ENCODE measurements at places on chromosomes 12 and 14.

GRCh38 chr12:3357950-3358525, 133.0 kb upstream of the PRMT8 start:
- H3K27me3 ChIP-seq: peaks cover 22% of the 10 kb centered on the region
- peaks cover 18% of the 10 kb centered on the region for H3K4me1 ChIP-seq
- no peak overlapping the region for H3K27ac ChIP-seq
- no peaks in the 10 kb centered on the region for H3K36me3 ChIP-seq

GRCh38 chr12:19220205-19220604, 90.7 kb downstream of the PLEKHA5 start:
- H3K4me3 ChIP-seq: no peak overlapping the region
- H3K27me3 ChIP-seq: no peaks in the 10 kb centered on the region
- peaks cover 16% of the 10 kb centered on the region for H3K36me3 ChIP-seq
- H3K4me1 ChIP-seq: peaks cover 14% of the 10 kb centered on the region

- no peaks in the 10 kb centered on the region for H3K27me3 ChIP-seq
- no peaks in the 10 kb centered on the region for H3K36me3 ChIP-seq
- peaks cover 6% of the 10 kb centered on the region for H3K4me1 ChIP-seq
- H3K4me3 ChIP-seq: no peak overlapping the region
- DNase-seq: no peak
- H3K27ac ChIP-seq: no peak overlapping the region
Measured at GRCh38 chr12:85829391-85829790, 6.8 kb downstream of the RASSF9 start.

GRCh38 chr12:94994312-94994711, 9.2 kb downstream of the NDUFA12 start:
- H3K27me3 ChIP-seq: no peaks in the 10 kb centered on the region
- no peak for DNase-seq
- H3K36me3 ChIP-seq: peaks cover 46% of the 10 kb centered on the region
- no peak overlapping the region for H3K27ac ChIP-seq

GRCh38 chr14:75220156-75220555, 43.7 kb upstream of the TMED10 start:
- no peak for DNase-seq
- H3K4me3 ChIP-seq: no peak overlapping the region
- no peaks in the 10 kb centered on the region for H3K36me3 ChIP-seq
- H3K27ac ChIP-seq: no peak overlapping the region
- peaks cover 33% of the 10 kb centered on the region for H3K4me1 ChIP-seq
- H3K27me3 ChIP-seq: peaks cover 6% of the 10 kb centered on the region

- H3K4me1 ChIP-seq: no peaks in the 10 kb centered on the region
- H3K27me3 ChIP-seq: no peaks in the 10 kb centered on the region
- H3K4me3 ChIP-seq: no peak overlapping the region
- DNase-seq: no peak
Measured at GRCh38 chr12:47048541-47048940, 30.9 kb upstream of the PCED1B start.

DNA sequence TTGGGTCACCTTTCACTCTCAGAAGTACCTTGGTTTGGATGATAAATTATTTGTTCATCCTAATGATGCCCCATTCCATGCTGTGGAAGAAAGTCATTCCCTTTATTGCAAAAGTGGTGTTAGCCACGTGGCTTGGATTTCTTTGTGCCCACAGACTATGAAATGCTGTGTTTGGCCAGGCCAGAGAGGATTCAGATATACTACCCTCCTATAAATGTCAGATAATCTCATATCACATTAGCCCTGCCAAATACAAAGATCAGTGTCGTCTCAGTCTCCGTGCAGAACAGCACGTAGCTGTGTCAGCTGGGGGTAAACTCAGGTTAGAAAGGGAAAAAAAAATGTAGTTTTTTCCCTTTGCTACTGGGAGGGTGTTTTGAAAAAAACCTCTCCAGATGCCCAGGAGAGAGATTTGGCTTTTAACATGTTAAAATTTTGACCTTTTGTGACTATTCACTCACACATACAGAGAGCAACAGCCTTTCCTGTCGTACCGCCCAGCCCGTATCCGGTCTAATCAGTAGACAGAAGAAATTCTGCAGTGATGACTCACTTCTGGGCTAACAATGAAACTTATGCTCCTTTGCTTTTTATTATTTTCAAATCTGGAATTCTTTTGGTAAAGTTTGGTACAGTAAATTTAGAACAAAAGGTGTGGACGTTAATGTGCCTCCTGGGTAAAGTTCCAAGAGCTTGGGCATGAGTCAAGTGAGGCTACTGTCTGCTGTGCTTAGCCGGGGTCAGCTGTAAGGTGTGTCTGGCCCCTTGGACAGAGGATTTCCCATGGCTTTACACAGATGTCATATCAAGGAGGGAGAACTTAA, 8.5 kb upstream of the PTPRB start:
- H3K36me3 ChIP-seq: no peaks in the 10 kb centered on the region
- DNase-seq: no peak
- no peak overlapping the region for H3K27ac ChIP-seq
- H3K4me1 ChIP-seq: no peaks in the 10 kb centered on the region

DNA sequence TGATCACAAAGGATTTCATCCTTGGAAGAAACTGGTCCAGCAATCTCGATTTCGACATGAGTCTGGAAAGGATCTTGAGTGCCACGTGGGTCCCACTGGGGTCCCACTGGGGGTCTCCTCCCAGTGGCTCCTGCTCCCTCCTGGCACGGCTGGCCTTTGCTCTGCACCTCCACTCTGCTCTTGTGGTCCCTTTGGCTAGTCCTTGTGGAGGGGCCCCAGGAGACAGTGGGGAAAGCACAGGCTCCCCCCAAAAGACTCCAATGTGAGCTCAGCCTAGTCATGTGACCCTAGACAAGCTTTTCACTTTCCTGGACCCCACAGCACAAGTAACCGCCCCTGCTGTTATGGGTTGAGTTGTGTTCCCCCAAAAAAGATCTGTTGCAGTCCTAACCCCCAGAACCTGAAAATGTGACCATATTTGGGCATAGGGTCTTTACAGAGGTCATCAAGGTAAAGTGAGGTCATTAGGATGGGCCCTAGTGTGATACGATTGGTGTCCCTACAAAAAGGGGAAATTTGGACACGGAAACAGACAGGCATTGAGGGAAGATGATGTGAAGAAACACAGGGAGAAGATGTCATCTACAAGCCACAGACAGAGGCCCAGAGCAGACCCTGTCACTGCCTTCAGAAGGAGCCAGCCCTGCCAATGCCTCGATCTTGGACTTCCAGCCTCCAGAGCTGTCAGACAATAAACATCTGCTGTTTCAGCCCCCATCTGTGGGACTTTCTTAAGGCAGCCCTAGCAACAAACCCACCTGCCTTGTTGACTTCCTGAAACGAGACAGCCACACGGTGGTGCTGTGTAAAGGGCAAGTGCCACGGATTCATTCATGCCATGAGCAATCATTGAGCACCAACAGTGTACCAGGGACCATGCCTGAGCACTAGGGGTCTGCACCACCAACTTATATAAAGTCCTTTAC, 23.8 kb upstream of the PPP2R5C start:
- no peak for DNase-seq
- peaks cover 16% of the 10 kb centered on the region for H3K36me3 ChIP-seq
- no peaks in the 10 kb centered on the region for H3K27me3 ChIP-seq
- H3K27ac ChIP-seq: no peak overlapping the region
- peaks cover 25% of the 10 kb centered on the region for H3K4me1 ChIP-seq

GRCh38 chr12:2984249-2984648, 25.1 kb downstream of the TEAD4 start:
- no peak overlapping the region for H3K4me3 ChIP-seq
- no peak for DNase-seq
- H3K27me3 ChIP-seq: peaks cover 3% of the 10 kb centered on the region
- H3K4me1 ChIP-seq: peaks cover 4% of the 10 kb centered on the region

- H3K36me3 ChIP-seq: no peaks in the 10 kb centered on the region
- no peaks in the 10 kb centered on the region for H3K27me3 ChIP-seq
- H3K27ac ChIP-seq: peak overlapping the region; percentile 60
- no peak overlapping the region for H3K4me3 ChIP-seq
- DNase-seq: peak; percentile 27
- peaks cover 10% of the 10 kb centered on the region for H3K4me1 ChIP-seq
Measured at GRCh38 chr14:32702562-32702961, 236.1 kb upstream of the NPAS3 start.

DNA sequence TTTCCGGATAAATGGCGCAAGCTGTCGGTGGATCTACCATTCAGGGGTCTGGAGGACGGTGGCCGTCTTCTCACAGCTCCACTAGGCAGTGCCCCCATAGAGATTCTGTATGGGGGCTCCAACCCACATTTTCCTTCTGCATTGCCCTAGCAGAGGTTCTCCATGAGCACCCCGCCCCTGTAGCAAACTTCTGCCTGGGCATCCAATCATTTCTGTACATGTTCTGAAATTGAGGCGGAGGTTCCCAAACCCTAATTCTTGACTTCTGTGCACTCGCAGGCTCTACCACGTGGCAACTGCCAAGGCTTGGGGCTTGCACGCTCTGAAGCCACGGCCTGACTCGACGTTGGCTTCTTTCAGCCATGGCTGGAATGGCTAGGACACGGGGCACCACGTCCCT, 5.1 kb upstream of the SERPINA10 start:
- H3K36me3 ChIP-seq: no peaks in the 10 kb centered on the region
- H3K4me1 ChIP-seq: no peaks in the 10 kb centered on the region

GRCh38 chr12:47993491-47993890, 10.8 kb downstream of the COL2A1 start:
- no peaks in the 10 kb centered on the region for H3K27me3 ChIP-seq
- DNase-seq: no peak
- no peak overlapping the region for H3K27ac ChIP-seq
- H3K36me3 ChIP-seq: peaks cover 96% of the 10 kb centered on the region

DNA sequence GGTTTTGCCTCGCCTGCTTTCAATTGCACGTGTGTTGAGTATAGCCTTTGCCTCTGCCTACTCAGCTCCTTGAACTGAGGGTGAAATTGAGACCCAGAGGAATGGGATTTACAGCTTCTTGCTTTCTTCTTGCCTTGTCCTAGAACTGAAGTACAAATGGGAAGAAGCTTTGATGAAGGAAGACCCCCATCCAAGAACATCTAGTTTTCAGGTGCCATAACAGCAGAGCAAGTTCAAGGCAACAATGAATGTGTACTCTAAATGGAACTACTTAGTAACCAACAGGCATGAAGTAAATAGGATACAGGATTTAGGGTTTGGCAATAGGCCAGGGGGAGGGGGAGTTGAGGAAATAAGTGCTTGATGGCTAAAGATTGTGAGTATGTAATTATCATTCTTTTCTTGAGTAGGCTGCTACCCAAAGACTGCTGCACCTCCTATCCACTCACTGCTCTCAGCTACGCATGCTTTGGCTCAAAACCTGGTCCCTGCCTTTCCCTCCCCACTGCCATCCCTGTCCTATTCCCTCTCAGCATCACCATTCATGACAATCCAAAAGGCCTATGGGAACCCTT, 2.1 kb downstream of the GPX2 start:
- no peak for DNase-seq
- peaks cover 4% of the 10 kb centered on the region for H3K27me3 ChIP-seq
- peaks cover 15% of the 10 kb centered on the region for H3K36me3 ChIP-seq
- H3K27ac ChIP-seq: peak overlapping the region; percentile 17

DNA sequence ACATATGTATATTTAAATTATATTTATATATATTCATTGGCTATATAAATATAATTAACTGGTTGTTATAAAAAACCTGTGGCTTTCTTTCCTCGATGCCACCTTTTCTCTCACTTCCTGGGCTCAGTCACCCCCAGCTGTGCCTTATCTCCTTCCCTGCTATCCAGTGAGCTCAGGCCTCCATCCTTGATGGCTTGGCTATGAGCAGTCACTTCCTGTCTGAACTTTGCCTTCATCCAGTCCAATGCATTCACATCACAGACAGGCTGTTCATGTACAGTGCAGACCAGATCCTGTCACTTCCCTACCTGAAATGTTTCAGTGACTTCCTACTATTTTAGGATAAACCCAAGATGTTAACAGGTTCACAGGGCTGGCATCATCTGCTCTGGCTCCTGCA, 115.3 kb upstream of the PRB2 start:
- H3K27ac ChIP-seq: no peak overlapping the region
- DNase-seq: no peak
- H3K4me1 ChIP-seq: peaks cover 10% of the 10 kb centered on the region
- no peaks in the 10 kb centered on the region for H3K36me3 ChIP-seq
- peaks cover 22% of the 10 kb centered on the region for H3K27me3 ChIP-seq
- no peak overlapping the region for H3K4me3 ChIP-seq

DNA sequence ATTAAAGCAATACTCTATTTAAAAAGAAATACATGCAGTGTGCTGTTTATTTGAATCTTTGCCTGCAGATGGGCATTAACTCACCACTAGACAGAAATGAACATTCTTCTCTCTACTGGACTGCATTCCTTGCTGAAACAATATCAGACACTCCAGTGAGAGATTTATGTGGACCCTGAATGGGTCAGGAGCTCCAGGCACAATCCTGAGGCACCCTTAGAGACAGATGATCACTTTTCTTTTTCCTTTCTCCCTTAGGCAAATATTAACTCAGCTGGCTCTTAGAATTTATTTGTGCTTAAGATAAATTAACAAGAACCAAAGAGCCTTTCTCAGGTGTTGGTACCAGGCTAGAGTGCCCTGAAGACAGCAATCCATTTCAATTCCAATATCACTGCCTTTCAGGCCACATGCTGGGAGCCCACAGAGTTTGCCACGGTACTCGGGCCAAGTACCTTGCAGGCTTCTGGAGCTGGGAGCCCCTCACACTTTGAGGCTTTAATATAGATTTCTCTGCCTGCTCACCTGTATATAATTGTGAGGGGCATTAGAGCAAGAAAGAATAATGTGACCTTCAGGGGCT, 173.0 kb downstream of the EMP1 start:
- H3K4me3 ChIP-seq: no peak overlapping the region
- no peaks in the 10 kb centered on the region for H3K36me3 ChIP-seq
- no peak overlapping the region for H3K27ac ChIP-seq
- no peak for DNase-seq
- peaks cover 22% of the 10 kb centered on the region for H3K27me3 ChIP-seq
